Stimulated activated CD4-positive, alpha-beta T cell treated with anti-CD3 and anti-CD28 coated beads, Interleukin-12 subunit alpha, Interleukin-12 subunit beta, amount 100 ng/mL, for 24 hours (primary cell): ENCODE measurements at places on chromosomes 12 and 14.

DNA sequence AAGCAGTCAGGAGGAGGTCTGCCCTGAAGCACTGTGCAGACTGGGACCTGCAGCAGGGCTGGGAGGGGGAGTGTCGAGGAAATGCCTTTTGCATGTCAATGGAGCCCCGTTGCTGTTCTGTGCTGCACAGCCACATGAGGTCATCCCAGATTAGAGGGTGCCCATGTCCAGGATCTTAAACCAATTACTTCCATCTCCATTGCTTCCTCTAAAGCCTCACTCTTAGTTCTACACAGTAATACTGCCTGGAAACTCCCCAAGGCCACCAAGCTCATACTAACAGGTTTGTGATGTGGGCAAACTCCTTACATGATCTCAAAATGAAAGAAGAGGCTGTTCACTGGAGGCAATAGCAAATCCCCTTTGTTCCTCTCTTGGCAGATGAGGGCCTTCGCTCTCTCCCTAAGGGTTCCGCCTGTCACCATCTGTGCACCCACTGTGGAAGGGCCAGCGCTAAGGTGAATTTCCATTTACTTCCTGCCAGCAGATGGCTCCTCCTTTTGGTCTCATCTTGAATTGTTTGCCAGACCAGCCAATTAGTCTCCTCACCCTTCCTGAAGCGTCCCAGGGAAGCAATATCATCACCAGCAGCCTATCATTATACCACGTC is 35.4 kb upstream of the LTA4H start:
- no peak for DNase-seq

DNA sequence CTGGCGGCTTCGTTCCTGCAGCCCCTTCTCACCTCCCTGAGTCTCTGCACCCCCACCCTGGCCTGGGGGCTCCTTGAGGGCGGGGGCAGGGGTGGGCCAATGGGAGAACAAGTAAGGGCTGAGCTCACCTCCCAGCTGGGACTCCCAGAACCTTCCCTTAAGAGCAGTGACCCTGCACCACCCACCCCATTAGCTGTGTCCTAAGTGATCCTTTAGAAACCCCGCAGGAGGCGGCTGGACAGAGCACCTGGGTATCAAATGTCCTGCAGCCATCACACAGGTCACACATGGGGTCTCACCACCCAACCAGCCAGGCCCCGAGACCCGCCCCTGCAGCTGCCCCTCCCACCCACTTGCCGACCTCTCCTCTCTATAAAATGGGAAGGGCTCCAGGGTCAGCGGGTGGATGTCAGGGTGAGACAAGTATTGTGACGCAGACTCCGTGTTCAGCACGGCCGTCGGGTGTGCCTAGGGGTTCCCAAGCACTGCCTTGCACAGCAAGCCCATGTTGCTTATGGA is 151.2 kb upstream of the C14orf180 start:
- no peak for DNase-seq

DNA sequence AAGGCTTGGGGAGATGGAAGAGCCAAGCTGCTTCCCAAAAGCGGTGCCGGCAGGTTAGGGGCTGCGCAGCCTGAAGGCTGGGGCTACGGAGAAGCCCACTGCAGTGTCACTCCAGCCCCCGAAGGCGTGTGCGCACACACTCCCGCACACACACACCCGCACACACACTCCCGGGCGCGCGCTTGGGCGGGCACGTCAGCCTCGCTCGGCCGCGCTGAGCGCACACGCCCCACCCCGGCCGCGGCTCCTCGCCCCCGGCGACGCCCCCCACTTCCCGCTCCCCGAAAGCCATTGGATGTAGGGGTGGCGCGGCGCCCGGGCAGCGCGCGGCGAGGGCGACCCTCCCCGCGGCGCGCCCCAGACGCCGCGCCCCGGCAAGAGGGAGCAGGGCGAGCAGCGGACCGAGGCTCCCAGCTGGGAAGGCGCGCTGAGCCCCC is at the start of gene KCNK10:
KCNK10 (minus strand) TSS at position 184 of the 437 bp plus-strand sequence. CDS start 471 bp downstream, outside the sequence.
- DNase-seq, result no peak

- DNase-seq, result no peak
These were observed 124.3 kb upstream of the CPSF6 start for GRCh38 chr12:69115099-69115498.

- no peak for DNase-seq
These were observed 94.8 kb downstream of the SLC24A4 start for GRCh38 chr14:92417759-92418158.

DNA sequence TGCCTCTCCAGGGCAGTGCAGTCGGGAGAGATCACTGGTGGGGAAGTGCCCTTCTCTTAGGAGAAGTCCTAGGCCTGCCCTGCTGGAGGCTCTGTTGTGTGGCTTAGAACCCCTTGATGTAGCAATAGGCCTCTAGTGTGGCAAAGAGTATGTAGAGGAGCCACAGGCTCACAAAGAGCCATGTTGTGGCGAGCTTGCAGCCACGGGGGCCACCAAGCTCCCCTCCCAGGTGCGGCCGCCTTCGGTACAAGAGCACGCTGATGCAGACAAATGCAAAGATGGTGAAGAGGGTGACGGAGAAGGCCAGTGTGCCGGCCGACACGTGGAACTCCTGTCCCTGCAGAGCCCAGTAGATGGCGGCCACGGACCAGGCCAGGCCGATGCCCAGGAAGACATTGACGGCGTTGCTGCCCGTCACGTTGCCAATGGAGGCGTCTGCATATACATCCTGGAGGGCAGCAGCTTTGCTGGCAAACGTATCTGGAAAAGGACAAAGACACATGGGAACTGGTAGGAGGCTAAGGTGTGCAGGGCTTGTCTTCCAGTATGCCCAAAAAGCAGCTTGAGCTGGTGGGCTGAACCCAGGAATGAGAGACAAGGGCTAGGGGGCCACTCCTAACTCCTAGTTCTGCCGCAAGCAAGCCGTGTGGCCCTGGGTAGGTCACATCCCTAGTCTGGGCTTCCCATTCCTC is 142.8 kb downstream of the SLC8A3 start:
- no peak for DNase-seq

DNA sequence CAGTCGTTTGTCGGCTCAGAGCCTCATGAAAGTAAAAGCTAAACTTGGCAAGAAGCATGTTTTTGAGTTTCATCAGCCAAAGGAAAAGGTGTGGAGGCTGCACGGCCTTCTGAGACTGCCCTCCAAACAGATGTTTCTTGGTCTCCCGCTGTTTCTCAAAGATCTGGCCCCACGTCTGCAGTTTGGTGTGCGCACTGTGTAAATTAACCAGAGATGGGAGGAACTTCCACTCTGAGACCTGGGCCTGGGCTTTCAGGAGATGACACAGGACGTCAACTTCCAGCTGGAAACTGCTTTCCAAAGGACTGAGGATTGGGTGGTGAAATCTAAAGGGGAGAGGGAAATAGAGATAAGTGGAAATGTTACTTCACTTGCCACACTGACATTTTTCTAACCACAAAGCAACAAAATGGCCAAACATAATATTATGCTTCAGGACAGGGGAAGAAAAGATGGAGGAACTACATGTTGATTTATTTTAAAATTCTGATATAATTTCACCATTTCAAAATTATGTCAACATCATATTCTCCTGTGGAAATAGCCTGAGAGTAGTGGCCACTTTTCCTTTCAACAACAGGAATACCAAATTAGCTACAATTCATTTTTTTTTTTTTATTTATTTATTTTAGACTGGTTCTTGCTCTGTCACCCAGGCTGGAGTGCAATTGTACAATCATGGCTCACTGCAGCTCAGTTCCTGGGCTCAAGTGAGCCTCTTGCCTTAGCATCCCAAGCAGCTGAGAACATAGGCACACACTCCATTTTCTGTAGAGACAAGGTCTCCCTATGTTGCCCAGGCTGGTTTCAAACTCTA is 27.6 kb downstream of the KICS2 start:
- no peak for DNase-seq

- DNase-seq, result no peak
These were observed 320.7 kb upstream of the ATP2B1 start for GRCh38 chr12:90029317-90029716.

GRCh38 chr14:39762576-39763401 is 330.6 kb upstream of the FBXO33 start:
- no peak for DNase-seq

GRCh38 chr12:3913278-3913677 is 40.1 kb upstream of the PARP11 start:
- DNase-seq, result no peak

DNA sequence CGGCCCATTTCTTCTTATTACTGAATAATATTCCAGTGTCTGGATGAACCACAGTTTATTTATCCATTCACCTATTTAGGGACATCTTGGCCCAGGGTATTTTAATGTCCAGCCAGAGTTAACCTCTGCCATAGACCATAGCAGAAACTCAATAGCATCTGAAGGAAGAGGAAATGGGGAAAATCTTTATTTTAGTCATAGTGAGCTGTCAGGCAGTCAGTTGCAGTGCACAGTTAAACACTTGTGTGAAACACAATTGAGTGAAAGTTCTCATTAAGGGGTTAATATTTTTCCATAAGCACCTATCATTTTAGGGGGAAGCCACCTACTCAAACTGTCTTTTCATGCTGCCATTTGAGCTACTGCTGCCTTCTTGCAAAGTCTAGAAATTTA is 197.3 kb upstream of the PPFIA2 start:
- no peak for DNase-seq
